Hematopoietic multipotent progenitor cell treated with erythropoietin and hydrocortisone succinate and interleukin-3 and kit ligand, for 4 days (in vitro differentiated cells): ENCODE measurements at places on chromosomes 1 and 21.

- no peak for DNase-seq
Observed at GRCh38 chr1:167442854-167443565, 75.3 kb downstream of the CD247 start.

- DNase-seq = peak; percentile 33
Observed at GRCh38 chr1:115648717-115649691, 7.2 kb downstream of the VANGL1 start.

GRCh38 chr1:77831976-77832711 is 52.7 kb downstream of the MIGA1 start:
- no peak for DNase-seq

DNA sequence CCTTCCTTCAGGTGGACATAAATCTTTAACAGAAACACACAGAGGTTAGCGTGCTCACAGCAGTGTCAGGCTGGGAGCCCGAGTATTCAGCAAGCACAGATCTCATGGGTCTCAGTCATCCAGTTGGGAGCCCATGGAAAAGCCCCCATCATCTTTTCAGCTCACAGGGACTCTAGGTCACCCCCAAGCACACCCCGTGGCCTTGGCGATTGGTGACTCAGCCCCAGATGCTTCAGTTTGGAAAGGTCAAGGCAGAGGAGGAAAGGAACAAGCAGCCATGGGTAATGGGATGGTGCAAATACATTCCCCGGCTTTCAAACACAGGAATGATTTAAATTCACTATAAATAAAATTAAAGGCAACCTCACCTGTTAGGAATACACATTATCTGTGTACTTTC is 88.9 kb downstream of the PGBD5 start:
- no peak for DNase-seq

GRCh38 chr1:115204513-115204912 is 115.2 kb upstream of the TSPAN2 start:
- DNase-seq = no peak

DNA sequence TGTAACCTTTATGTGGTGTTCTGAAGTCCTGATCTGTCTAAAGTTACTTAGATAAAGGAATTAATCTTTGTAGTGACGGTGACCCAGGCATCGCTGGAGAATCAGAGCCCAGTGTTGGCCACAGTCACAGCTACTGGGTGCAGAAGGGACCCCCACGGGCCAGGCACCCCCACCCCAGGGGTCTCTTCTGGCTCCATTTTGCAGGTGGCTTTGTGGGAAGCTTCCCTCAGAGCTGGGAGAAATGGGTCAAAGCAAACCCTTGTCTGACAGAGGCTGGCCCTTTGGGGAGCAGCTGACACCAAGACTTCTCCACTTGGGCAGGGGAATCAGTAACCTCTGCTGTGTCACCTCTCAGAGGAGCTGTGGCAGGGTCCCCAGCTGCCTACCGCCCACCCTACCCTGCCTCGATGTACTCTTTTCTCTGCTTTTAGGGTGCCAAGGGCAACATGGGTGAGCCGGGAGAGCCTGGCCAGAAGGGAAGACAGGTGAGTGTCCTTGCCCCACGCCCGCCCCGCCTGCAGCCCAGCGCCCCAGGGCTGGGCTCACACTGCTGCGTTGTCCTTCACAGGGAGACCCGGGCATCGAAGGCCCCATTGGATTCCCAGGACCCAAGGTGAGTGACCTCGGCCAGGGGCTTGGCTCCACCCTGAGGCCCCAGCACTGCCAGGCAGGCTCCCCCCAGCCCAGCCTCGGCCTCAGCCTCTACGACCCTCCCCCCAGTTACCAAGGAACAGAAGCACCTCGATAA is 17.7 kb downstream of the COL6A2 start:
- DNase-seq = no peak
